ENCODE measurements at places on chromosomes 6 and 20.

DNA sequence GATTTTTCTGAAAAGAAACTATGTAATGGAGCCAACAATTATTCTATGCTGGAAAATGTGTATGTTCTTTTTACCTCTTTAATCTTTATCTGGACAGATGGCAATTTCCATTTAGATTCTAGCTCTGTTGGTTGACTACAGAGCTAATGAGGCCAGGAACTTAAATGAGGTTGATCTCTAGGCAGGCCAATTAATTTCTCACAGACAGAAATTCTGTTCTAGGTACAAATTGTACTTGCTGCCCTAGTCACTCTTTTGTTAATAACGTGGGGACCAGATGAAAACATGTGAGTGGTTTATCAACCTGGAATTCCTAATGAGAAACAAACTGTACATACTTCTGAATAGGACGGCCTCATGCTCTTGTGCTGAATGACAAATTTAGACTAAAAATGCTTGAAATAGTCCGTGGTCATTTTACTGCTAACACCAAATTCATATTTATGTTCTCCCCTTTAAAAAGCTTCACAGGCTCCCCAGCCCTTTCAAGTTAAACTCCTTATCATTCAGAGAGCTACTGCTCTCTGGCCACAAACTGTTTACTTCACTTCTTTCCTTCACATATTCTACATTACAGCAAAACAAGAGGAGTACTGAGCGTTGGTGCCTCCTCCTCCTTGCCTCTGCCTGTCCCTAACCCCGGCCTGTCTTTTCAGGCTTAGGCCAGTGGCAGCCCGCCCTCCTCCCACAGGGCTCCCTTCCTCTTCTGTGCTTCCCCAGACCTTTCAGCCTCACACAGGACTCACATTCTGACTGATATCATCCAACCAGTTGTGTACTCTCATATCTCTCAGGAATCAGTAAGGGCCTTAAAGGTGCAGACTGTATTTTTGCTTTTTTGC is 41.4 kb downstream of the DTNBP1 start:
- no peak for DNase-seq

GRCh38 chr20:19828232-19828631 is 70.2 kb downstream of the RIN2 start:
- no peak for DNase-seq

DNA sequence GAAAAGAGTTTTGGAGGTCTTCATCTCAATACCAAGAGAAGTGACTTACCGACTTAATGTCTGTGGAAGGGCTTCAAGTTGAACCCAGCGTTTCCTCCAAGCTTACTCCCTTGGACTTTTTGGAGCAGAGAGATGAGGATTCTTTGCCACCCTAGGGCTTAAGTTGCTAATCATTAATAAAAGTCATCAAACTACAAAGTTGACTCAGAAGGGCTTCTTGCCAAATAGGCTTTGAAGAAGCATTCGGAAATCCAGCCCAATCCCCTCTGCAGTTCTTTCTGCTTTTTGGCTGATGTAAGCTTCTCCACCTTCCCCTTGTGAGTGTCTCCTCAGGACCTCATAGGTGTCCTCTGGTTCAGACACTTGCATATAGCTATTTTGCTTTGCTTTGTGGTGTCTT is at the start of gene SLC17A3:
TSS of gene SLC17A3 (minus strand) at position 126 of the 400 bp plus-strand sequence. CDS start 5,856 bp downstream, outside the sequence.
- DNase-seq: no peak

- no peak for DNase-seq
These were observed 1108.2 kb upstream of the GJE1 start for GRCh38 chr6:141024526-141024925.

DNA sequence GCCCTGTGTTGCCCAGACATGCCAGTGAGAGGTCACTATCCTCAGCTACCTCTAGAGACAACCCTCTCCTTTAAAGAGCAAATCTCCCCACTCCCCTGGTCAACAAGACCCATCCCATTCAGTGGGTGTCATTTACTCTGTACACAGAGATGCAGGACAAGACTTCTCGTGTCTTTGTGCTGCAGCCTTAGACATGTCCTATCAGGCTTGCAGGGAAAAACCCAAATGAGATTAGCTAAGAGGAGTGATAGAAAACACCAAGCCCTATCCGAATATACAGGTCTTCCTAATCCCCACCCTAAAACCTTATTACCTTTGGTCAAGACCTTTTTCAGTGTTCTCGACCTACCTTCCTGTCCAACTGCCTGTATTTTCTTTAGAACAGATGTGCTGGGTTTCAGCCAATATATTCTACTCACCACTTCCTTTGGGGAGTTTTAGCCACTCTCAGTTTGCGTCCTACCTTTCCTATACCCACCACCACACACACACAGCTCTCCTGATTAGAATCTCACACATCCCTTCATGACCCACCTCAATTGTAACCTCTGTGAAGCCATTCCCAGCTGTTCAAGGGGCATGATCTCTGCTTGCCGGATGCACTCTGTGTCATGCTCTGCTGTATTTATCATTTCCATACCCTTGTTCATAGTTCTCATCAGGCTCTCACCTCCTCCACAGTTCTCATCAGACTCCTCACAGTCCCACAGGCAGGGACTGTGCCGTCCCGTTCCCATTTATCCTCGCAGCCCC is 39.7 kb downstream of the TRAM2 start:
- no peak for DNase-seq
